ENCODE measurements at places on chromosomes 3 and 15. TPM values are rescaled to one million over a fixed set of nuclear protein-coding genes. Genes with fewer than 3 reads are reported as not detected.

The NR2E3 gene
- 0.56 TPM for total RNA-seq

The DPPA2 gene
- not detected for total RNA-seq

The SPRED1 gene
- 10.0 TPM for total RNA-seq

The ISL2 gene
- total RNA-seq, result not detected

The IL12A gene
- 0.80 TPM for total RNA-seq

The HGD gene
- total RNA-seq, result not detected

The DCLK3 gene
- total RNA-seq, result 0.04 TPM

The BTD gene
- total RNA-seq, result 8.3 TPM

The SNURF gene
- total RNA-seq, result 3.9 TPM

The RAB6B gene
- total RNA-seq, result 3.3 TPM

The VGLL3 gene
- total RNA-seq, result 1.6 TPM

The OSTN gene
- not detected for total RNA-seq

The GREM1 gene
- total RNA-seq, result 9.2 TPM

The CLDN18 gene
- not detected for total RNA-seq

GRCh38 chr15:100279849-100280248, 61.9 kb downstream of the ADAMTS17 start:
- ATAC-seq, result no peak

DNA sequence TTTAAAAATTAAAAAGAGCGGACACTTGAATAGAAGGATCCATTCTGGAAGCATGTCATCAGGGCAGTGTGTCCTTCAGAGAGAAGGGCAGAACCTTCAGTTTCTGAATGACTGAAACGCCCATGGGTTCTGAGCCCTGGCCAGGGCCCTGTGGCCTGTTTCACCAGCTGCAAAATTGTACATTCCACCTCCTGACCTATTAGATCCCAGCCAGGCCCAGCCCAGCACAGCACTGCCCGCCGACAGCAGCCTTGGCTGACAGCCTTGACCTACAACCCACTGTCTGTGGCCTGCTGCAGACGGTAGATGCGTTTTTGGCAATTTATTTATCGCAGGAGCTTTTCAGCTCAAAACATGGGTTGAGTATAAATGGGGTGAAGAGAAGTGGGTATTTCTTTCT, 5.9 kb upstream of the POLG start:
- ATAC-seq, result no peak

GRCh38 chr15:41983621-41984571, 11.5 kb upstream of the EHD4 start:
- ATAC-seq, result no peak

- no peak for ATAC-seq
Observed at GRCh38 chr3:105979961-105980360, 111.1 kb upstream of the CBLB start.

- ATAC-seq, result peak; percentile 99
Observed at GRCh38 chr3:113148284-113148683, 63.1 kb upstream of the BOC start.

- no peak for ATAC-seq
Observed at GRCh38 chr3:160458151-160458550, 8.6 kb upstream of the TRIM59 start.

GRCh38 chr15:90497912-90498311, 31.8 kb upstream of the CRTC3 start:
- ATAC-seq, result peak; percentile 91

GRCh38 chr15:90645873-90646575, 71.1 kb upstream of the BLM start:
- peak; percentile 55 for ATAC-seq

- ATAC-seq, result peak; percentile 57
Observed at GRCh38 chr3:30539206-30539605, 67.2 kb upstream of the TGFBR2 start.

DNA sequence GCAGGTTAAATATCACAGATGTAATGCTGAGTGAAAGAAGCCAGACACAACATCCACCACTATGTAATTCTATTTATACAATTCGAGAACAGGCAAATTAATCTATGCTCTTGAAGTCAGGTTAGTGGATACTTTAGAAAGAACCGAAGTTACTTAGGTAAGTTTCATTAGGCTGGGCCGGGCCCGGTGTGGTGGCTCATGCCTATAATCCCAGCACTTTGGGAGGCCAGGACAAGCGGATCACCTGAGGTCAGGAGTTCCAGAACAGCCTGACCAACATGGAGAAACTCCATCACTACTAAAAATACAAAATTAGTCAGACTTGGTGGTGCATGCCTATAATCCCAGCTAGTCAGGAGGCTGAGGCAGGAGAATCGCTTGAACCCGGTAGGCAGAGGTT, 1105.7 kb downstream of the NSUN3 start:
- no peak for ATAC-seq

GRCh38 chr3:104526901-104527401, 839.8 kb upstream of the ALCAM start:
- ATAC-seq, result no peak

DNA sequence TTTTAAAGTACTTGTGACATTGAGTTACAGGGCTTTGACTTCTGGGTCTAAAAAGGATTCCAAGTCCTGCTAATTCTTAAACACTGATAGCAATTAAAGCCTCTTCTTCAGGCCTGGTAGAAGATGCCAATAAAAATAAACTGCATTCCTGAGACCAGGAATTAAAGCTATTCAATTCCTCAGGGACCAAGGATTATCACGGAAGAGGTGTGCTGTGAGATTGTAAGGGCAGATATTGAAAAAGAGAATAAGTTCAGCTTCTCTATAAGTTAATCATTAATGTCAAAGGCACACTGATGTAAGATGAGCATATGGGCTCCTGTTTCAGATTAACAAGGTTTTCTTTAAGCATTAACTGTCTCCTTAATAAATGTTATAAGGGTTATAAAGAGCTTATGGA, 611.3 kb downstream of the SI start:
- ATAC-seq, result no peak

DNA sequence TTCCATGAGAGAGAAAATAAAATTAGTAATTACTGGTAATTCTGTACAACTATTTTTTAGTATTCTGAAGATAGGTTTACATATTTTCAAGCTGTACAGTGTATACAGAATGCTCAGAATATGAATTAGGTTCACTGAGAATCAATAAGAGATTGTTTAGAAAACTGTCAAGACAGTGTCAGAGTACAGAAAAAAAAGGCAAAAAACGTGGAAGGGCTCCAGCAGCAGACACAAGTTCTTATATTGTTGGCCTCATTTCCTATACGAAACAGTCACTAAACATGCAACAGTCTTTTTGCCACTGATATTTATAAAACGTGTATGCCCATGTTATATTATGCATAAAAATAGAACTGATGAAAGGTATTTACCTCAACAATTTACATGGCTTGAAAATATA, 103.9 kb downstream of the ISL2 start:
- no peak for ATAC-seq

DNA sequence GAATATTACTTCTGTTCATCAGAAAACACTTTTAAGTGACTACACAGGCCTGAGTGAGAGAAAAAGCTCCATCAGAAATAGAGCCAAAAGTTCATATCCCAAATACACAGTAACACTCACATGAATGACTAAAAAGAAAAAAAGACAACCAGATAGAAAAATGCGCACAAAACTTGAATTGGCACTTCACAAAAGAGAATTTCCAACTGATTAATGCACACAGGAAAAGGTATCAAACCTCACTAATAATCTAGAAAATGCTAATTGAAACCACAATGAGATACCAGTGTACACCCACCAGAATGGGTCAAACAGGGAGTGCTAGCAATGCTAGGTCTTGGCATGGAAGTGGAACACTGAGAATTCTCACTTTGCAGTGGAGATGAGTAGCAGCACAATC, 78.6 kb downstream of the HERC2 start:
- ATAC-seq, result no peak

DNA sequence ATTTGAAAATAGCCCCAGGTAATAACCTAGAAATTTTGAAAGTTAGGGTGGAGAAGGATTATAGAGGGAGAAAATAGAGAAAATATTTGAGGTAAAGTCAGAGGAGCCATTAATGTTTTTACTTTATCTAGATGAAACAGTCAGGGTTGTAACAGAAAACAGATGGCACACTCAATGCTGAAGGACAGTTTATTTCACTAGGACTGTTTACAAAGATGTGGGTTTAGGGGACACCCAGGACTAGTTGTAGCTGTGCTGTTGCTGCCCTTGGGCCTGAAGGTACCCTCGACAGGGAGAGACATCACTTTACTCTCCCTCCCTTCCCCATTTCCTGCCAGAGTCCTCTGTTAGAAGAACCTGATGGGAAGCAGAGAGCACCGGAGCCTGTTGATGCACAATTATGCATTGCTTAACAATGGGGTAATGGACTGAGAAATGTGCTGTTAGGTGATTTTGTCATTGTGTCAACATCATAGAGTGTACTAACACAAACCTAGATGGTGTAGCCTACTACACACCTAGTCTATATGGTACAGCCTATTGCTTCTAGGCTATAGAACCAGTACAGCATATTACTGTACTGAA, 103.8 kb downstream of the GALK2 start:
- no peak for ATAC-seq

DNA sequence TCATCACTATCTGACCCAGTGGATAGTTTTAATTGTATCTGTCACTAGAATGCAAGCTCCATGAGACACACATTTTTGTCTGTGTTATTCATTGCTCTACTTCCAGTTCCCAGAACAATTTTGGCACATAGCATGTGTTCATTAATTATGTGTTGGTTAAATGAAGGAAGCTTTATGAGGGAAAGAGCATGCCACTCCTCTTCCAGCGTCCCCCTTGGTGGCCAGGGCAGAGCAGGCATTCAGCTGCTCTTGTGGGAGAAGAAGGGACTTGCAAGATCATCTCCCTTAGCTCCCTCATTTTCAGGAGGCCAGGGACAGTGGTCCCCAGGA, 489 bp upstream of the GALNT15 start:
- ATAC-seq, result no peak

- no peak for ATAC-seq
Observed at GRCh38 chr3:120773932-120774331, 31.4 kb downstream of the GTF2E1 start.

DNA sequence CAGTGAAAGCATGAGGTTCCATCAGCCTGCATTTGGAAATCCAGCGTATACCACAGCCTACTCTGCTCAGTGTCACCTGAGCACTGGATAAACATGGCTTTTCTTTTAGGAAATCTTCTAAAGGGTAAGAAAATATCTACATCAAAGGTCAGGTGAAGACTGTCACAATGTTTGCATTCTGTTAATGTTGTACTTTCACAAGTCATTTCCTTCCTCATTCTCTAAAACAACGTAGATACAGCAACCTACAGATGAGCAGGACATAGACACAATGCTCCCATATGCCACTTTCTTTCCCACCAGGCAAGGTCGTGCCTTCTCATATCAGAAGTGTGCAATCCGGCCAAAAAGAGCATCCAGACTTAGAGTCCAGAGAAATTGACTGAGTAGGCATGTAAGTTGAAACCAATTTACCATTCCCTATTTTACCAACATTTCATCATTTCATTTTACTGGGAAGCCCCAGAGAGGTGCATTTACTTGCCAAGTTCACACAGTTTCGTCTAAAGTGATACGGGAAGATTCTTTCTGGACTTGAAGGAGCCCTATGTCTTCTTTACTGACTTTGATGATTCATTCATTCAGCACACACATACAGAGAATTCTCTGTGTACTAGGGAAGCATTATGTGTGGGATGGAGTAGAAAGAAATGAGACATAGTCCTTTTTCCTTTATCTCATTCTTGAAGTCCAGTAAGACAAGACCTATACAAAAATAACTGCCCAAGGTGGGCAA, 30.6 kb upstream of the LPP start:
- no peak for ATAC-seq

DNA sequence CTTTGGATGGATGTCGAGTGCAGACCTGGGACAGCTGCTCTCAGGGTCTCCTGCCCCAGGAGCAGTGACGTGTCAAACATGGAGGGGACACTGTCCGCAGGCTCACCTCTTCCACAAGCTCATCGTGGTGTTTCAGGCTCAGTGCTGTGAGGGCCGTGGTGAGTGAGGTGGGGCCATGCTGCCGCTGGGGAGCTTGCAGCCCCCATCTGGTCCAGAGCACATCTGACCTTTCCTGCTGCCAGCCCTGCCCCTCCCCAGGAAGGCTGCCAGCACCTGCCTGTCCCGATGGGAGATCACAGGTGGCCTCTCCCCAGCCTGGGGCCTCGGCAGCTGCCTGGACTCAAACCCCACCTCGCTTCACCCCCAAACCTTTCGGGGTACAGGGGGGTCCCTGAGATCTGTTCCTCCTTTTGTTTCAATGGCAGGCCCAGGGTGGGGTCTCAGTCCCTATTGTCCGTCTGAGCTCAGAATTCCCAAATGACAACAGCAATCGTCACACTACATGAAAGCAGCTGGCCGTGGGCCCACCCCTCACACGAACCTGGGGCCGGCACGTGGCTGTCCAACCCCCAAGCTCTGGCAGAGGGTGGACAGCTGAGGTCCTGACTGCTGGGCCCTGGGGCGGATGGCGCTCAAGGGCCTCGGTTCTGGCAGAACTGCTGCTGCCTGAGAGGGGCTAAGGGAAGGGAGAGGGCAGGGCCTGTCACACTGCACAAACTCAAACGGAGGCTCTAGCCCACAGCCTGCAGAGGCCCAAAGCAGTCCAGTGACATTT, 65.0 kb upstream of the RPL32 start:
- ATAC-seq, result no peak

GRCh38 chr15:82159922-82160321, 102.6 kb downstream of the EFL1 start:
- ATAC-seq, result peak; percentile 11

GRCh38 chr15:35290301-35290721, 205.2 kb upstream of the NANOGP8 start:
- peak; percentile 86 for ATAC-seq

GRCh38 chr3:15997274-15997943, 177.1 kb upstream of the GALNT15 start:
- no peak for ATAC-seq

- ATAC-seq, result no peak
Observed at GRCh38 chr15:49179433-49180190, 9.6 kb downstream of the GALK2 start.

- no peak for ATAC-seq
Observed at GRCh38 chr3:174536319-174536718, 322.8 kb upstream of the NAALADL2 start.

DNA sequence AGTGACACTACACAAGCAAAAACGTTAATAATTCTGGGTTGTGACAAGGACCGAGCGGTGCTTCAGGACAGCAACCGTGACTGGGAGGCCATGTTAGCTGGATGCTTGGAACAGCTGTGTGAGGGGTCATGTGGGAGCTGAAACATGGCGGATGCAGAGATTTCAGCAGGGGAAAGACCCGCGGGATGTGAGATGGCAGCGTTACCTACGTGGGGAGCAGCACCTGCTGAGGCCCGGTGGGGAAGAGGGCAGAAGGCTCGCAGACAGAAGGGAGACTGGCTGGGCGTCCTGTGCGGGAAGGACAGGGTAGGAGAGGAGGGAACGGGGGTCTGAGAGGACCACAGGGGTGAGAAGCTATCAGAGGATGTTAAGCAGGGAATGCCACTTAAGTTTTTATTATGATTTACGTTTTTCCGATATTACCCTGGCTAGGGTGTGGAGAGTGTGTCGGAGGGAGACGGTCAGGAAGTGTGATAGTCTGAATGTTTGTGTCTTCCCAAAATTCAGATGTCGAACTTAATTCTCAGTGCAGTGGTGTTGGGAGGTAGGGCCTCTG, 228.8 kb upstream of the LYSMD4 start:
- ATAC-seq, result no peak

DNA sequence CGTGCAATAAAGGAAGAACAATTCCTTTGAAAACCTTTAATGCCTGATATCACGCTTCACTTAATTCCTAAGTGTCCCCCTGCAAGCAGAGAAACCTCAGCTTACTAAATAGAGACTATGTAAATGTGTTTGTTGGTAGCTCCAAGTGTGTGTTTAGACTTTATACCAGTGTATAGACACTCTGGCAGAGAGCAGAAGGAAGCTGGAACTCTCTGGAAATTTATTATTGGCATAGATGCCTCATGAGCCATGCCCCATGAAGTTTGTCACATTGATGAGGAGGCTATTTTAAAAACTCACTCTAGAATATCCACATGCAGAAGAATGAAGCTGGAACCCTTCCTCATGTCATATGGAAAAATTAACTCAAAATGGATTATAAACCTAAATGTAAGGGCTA, 99.9 kb downstream of the THRB start:
- ATAC-seq, result no peak
